T-helper 17 cell (primary cell): ENCODE measurements at places on chromosomes 16 and 17.

GRCh38 chr17:29156781-29157180, 23.4 kb downstream of the MYO18A start:
- DNase-seq = no peak

DNA sequence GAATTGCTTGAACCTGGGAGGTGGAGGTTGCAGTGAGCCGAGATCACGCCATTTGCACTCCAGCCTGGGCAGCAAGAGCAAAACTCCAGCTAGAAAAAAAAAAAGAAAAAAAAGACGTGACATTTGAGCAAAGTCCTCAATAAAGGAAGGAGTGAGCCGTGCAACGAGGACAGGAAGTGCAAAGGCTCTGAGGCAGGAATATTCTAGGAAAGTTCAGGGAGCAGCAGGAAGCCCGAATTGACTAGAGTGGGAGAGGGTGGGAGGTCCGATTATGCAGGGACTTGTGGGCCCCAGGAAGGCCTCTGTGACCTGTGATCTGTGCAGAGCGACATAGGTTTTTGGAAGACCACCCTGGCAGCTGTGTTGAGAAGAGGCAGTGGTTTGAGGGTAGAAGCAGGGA, 8.6 kb upstream of the LASP1NB start:
- DNase-seq = no peak

GRCh38 chr17:72749119-72749572, 343.3 kb downstream of the SLC39A11 start:
- no peak for DNase-seq

DNA sequence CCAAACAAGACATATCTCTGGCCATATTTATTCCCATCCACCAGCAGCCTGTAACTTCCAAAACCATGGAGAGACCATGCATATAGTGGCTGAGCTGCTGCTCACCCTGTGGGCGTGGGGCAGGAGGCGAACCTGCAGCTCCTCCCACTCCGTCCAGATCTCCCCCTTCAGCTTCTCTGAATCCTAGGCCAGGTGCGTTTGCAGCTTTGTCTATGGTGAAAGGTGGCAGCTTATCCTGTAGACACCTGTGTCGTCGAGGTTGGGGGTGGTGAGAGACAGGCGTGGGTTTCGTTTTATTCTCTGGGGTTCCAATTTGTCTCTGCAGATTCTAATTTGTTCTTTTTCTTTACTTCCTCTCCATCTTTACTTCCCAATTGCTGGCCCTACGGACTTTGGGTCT, 9.7 kb upstream of the ANKS4B start:
- DNase-seq = no peak

GRCh38 chr16:57239107-57239506, 6.0 kb upstream of the ARL2BP start:
- no peak for DNase-seq

DNA sequence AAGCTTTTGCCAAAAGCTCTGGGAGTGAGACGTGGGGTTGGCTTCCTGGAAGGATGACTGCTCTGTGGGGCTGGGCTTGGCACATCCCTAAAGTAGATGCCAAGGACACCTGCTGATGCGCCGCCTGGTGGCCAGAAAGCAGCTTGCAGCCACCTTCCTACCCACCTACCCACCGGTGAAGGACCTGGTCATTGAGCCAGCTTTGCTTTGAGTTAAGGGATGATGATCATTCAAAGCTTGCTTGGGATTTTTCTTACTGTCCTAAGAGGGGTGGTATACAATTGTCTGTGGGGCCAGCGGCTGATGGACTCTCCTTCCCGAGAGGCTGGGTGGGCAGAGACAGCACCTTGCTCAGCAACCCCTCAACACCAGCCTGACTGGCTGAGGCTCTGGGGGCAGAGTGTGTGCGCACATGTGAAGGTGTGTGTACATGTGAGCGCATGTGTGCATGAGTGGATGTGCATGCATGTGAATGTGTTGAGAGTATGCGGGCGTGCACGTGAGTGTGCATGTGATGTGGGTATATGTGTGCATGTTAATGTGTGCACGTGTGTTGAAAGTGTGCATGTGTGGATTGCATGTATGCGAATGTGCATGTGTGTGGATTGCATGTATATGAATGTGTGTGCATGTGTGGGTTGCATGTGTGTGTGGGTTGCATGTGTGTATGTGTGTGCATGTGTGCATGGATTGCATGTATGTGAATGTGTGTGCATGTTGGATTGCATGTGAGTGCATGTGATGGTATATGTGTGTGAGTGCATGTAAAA, 18.6 kb downstream of the C1QTNF1 start:
- DNase-seq = peak; percentile 39

DNA sequence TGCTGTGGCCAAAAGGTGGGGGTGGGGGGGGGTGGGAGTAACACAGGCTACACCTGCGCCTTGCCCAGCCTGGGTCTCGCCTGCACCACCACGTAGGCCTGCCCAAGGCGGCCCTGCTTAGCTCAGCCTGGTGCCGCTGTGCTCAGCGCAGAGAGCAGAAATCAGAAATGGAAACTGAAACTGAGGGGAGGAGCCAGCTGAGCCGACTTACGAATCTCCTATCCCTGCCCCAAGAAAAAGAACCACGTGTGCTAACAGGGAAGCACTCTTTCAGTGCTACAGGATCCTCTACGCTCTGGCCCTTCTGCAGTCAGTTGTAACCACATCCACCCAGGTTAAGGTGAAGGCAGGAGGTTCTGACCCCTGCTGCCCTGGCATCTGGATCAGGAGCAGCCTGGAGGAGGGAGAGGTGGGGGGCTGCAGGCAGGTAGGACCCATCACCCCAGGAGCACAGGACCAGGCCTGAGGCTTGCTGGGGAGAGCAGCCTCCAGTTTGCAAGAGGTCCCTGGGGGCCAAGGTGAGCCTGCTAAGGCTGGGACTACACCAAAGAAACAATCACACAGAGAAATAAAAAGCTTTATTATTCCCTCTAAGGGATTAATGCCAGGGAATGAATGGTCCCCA, at the start of gene DHX58:
Gene DHX58, minus strand, starts transcription at position 163 of the 625 bp plus-strand sequence. CDS start 822 bp downstream, outside the sequence.
- peak; percentile 57 for DNase-seq

DNA sequence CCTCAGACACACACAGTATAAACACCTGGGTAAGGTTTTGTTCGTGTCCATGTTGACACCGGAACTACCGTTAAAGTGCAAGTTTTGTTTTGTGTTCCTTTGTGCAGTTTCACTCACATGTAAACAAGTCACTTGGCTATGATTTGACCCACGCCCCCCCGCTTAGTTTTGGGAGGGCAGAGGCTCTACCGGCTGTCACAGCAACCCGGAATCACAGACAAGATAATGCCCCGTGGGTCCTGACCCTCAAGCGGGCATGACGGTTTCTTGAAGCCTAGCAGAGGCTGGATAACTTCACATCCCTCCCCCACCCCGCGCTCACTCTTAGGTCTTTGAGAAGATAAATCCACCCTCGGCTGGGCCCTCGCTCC, 1.7 kb downstream of the RASD1 start:
- DNase-seq = no peak

GRCh38 chr17:40356990-40357881, 7.3 kb downstream of the GJD3 start:
- DNase-seq = no peak

DNA sequence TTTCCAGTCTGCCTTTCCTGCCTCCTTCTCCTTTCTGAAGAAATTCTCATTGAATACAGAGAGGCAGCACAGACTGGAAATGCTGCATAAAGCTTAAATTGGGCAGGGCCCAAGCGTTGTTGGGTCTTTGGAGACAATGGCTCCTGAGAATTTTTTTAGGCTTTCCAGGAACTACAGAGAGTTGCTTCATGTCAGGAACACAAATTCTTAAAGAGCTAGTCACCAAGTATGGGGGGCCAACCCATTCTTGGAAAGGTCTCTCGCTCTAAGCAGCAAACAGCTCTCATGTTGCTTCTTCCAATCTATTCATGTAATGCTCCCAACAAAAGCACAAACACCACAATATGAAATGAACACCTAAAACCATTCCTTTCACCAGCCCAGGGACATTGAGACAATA, 6.9 kb downstream of the HNF1B start:
- no peak for DNase-seq

DNA sequence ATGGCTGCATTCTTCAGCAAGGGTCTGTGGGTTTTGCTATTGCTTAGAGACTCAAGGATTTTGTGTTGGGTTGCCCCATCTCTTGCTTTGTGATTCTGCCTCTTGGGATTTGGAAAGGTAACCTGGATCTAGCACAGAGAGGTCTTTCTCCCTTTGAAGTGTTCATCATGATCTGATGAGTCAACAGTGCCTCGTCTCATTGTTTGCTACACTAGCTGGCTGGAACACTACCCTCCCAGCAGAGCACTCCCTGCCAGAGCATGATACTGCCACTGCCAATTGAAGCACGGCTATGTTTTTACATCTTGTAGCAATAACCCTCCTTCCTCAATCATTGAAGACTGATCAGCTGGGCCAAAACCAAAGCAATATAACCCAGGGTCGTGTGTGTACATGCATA, 361.0 kb downstream of the CDH13 start:
- no peak for DNase-seq

DNA sequence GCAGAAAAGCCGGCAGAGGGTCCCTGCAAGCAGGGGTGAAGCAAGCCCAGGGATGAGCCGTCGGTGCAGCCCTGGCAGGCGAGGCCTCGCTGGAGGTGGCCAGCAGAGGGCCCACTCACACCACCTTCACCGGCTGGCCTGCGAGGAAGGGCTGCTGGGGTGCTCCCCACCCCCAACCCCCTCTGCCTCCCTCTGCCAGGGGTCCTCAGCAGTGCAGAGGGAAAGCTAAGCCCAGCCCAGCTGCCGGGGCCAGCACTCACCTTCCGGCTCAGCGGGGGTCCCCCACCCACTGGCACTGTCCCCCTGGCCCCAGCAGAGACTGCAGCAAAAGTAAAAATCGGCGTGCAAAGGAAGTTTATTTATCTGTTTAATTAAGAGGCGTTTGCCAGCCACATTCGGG, 113.4 kb downstream of the ENGASE start:
- no peak for DNase-seq

- DNase-seq = peak; percentile 81
These were observed 3.6 kb downstream of the CORO1A start for GRCh38 chr16:30186782-30187555.

DNA sequence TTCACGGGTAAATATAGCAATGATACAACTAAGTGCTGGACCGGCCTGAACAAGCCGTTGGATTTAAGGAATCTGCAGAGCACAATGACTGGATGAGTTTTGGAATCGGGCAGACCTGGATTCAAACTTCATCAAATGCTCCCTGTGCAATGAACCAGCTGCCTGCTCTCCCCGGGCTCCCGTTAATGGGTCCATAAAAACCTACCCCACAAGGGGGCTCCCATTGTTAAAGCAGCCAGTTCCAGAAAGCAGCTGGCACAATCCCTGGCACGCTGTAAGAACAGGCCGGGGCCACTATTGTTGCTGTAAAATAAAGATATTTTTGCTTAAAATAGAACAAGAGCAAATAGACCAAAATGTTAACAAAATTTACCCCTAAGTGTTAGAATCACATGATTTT, 131.9 kb downstream of the C16orf95 start:
- no peak for DNase-seq

- peak; percentile 72 for DNase-seq
These were observed 59.8 kb downstream of the NEUROD2 start for GRCh38 chr17:39547713-39548478.
